ENCODE measurements at places on chromosomes 7 and 10. TPM values are rescaled to one million over a fixed set of nuclear protein-coding genes. Genes with fewer than 3 reads are reported as not detected.

POU6F2 gene
- not detected for total RNA-seq

RNF148 gene
- 2.0 TPM for total RNA-seq

MICU1 gene
- 19.8 TPM for total RNA-seq

OR9A2 gene
- total RNA-seq = not detected

OR2F2 gene
- total RNA-seq = not detected

SEMA3D gene
- total RNA-seq = 4.8 TPM

BTBD16 gene
- not detected for total RNA-seq

UBE2H gene
- 102 TPM for total RNA-seq

NDUFB2 gene
- total RNA-seq = 296 TPM

HTR5A gene
- total RNA-seq = not detected

GRCh38 chr10:72800000-72800740 lies 93.4 kb upstream of the OIT3 start:
- peak; percentile 54 for DNase-seq

DNA sequence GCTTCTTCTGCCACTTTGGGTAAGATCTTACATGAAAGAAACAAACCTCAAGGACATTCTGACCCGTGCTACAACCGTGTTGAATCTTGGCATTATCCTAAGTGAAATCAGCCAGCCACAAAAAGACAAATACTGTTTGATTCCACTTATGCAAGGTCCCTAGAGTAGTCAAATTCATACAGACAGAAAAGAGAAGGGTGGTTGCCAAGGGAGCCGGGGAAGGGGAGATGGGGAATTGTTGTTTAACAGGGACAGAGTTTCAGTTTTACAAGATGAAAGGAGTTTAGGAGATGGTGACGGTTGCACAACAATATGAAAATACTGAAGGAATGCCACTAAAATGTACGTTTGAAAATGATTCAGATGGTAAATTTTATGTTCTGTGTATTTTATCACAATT lies 12.2 kb upstream of the CLEC2L start:
- DNase-seq = no peak

- no peak for DNase-seq
Measured at GRCh38 chr10:132972986-132973902, 30.9 kb upstream of the CFAP46 start.

DNA sequence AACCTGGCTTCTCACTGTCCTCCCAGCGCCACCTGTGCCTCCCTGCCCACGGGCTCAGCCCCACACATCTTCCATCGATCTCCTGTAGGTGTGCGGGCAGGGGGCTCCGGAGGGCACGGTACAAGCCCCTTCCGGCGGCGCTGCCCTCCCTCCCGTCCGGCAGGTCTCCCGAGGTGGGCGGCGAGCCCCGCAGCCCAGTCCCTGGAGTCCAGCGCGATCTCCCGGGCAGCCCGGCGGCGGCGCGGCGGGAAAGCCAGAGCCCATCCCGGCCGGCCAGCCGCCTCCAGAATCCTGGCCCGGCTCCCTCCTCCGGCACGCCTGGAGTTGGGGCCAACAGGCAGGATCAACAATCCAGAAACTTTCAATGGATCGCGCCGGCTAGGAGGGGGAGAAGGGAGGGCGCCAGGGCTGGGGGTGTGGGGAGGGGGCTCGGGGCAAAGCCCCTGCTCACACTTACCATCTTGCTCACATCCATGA lies 100.1 kb downstream of the HIP1 start:
- DNase-seq = peak; percentile 35

- DNase-seq = no peak
Measured at GRCh38 chr10:132806110-132806509, 20.2 kb upstream of the NKX6-2 start.

- DNase-seq = peak; percentile 15
Measured at GRCh38 chr7:134690016-134690415, 43.4 kb downstream of the BPGM start.

DNA sequence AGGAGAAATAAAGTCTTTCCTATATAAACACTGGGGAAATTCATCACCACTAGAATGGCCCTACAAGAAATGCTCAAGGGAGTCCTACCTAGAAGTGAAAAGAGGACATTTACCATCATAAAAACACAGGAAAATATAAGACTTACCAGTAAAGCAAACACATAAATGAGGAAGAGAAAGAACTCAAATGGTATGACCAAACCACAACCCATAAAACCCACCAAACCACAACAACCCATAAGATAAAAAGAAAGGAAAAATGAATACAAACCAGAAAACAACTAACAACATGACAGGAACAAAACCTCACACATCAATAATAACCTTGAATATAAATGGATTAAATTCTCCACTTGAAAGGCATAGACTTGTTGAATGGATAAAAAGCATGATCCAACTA lies 71.9 kb upstream of the DIP2C start:
- DNase-seq = no peak

- no peak for DNase-seq
Measured at GRCh38 chr10:68230268-68230667, 1.6 kb downstream of the ATOH7 start.

- DNase-seq = peak; percentile 59
Measured at GRCh38 chr7:76296743-76297740, 5.4 kb upstream of the HSPB1 start.

GRCh38 chr10:113202011-113202410 lies 252.0 kb downstream of the TCF7L2 start:
- DNase-seq = no peak

- peak; percentile 14 for DNase-seq
Measured at GRCh38 chr10:108095932-108096925, 931.7 kb upstream of the SORCS1 start.

DNA sequence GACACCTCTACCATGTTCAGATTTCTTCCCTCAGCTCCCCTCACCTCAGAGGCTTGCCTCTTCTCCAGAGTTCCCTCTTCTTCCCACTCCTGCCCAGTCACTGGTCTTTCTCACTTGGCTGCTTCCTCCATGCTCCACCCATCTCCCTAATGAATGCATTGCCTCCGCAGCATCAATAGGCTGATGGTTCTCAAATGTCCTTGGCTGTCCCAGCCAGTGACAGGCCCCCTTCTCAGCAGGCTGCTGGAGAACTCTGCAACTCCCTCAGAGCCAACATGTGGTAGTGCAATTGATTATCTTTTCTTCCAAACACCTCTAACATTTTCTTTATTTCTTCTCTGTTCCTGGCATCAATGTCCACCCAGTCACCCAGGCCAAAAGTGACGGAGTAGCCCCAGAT lies 218.2 kb downstream of the RELN start:
- no peak for DNase-seq

DNA sequence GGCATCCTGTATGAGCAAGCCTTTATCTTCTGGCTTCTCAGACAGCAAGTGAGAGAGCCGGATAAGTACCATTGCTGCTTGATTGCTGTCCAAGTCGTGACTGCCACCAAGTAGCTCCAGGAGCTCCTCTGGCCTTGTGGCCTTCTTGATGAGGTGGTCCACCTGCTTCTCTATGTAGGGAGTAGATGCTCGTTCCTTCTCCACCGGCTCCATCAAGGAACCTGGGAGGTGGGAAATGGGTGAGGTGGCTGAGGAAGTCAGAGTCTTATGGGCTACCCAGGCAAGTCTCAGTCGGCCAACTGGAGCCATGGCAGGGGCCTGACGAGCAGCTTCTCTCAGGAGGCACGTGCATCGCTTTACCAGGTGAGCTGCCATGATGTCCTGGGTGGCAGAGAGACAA lies 2.6 kb downstream of the TBRG4 start:
- DNase-seq = no peak

DNA sequence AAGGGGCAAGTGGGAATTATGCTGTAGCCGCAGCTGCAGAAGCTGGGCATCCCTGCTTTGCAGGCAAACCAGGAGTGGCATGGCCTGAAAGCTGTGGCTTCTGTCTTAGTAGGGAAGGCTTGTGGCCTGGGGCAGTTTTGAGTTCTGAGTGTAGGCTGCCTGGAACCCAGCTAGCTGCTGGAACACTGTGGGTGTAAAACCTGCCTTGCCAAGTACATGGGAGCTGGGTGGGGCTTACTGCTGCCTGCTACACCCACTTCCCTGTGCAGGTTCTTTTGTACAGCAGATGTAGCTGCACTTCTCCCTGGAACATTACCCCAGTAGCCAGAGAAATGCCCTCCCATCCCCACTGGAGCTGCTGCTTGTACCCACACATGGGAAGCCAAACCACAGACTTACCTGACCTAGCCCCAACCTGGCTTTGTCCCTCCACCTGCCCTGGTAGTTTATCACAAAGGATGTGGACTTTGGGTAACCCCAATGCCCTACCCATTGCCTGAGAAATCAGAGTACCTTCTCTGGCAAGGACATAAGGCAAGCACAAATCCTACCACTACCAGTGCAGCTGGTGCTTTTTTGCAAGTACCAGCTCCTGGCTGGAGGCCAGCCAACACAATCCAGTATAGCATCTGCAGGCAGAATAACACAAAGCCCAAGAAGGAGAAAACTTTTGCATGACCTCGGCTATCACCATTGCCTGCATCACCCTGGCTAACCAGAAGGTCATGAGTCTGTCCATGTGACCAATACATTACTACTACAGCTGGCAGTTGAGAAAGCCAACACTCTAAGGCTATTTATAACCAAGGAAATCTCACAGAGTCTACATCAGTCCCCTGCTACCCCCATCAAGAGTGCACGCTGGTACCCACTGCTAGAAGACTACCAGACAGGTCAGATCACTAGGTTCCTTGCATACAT lies 26.5 kb upstream of the PPP1R3A start:
- DNase-seq = no peak

- no peak for DNase-seq
Measured at GRCh38 chr10:87575851-87576250, 71.2 kb downstream of the MINPP1 start.

Measured in PC-3 (cell line).